ENCODE measurements at places on chromosomes 12 and 14. TPM values are rescaled to one million over a fixed set of nuclear protein-coding genes. Genes with fewer than 3 reads are reported as not detected.

- no peak for DNase-seq
- H3K27ac ChIP-seq = no peak overlapping the region
- no peaks in the 10 kb centered on the region for H3K27me3 ChIP-seq
- no peak overlapping the region for H3K4me3 ChIP-seq
- H3K36me3 ChIP-seq = no peaks in the 10 kb centered on the region
- no peaks in the 10 kb centered on the region for H3K4me1 ChIP-seq
Measured at GRCh38 chr12:73892201-73892600, 645.4 kb upstream of the ATXN7L3B start.

DNA sequence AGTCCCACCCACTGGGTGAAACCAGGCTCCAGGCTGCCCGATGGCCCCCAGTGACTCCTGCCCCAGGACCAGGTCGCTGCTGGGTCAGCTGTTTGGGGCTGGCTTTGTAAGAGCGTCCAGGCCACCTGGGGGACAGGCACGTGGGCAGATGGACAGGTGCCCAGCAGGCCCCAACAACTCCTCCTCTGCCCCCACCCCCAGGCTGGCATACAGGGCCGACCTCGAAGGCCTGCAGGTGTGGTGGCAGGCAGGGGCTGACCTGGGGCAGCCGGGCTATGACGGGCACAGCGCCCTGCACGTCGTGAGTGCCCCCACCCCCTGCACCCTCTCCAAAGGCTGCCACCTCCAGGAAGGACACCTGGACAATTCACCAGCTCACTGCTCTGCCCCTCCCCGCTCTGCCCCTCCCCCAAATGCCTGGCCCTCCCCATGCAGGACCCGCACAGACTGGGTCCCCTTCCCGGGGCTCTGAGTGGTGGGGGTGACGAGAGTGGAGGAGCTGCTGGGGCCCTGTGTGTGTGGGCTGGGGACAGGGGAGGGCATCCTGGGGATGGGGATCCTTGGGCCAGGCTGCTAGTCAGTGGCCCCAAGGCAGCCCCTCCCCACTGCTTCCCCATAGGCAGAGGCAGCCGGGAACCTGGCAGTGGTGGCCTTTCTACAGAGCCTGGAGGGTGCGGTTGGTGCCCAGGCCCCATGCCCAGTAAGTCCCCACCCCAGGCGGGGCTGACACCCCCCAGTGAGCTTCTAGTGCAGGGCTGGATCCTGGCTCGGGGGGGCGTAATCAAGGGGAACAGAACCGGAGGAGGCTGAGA lies 26.0 kb downstream of the ASPG start:
- no peaks in the 10 kb centered on the region for H3K36me3 ChIP-seq
- H3K27ac ChIP-seq = no peak overlapping the region
- H3K4me1 ChIP-seq = no peaks in the 10 kb centered on the region
- H3K4me3 ChIP-seq = no peak overlapping the region

DNA sequence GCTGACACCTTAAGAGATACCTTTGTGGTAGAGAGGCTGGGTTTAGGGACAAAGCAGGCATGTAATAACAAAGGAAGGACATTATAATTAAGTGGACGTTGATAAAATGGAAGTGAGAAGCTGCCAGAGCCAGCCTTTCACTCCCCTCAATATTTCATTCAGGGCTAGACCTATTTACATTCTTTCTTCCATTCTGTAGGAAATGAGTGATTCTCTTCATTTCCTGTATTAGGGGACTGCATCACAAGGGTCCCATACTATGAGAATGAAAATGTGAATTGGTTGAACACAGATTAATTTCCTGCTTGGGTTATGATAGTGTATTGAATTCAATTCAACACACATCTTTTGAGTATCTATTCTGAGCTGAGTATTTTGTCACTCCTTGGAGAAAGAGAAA lies 143.0 kb downstream of the OTOGL start:
- H3K4me3 ChIP-seq = no peak overlapping the region
- no peak overlapping the region for H3K27ac ChIP-seq
- H3K27me3 ChIP-seq = no peaks in the 10 kb centered on the region
- H3K36me3 ChIP-seq = no peaks in the 10 kb centered on the region
- no peak for DNase-seq
- H3K4me1 ChIP-seq = no peaks in the 10 kb centered on the region

DNA sequence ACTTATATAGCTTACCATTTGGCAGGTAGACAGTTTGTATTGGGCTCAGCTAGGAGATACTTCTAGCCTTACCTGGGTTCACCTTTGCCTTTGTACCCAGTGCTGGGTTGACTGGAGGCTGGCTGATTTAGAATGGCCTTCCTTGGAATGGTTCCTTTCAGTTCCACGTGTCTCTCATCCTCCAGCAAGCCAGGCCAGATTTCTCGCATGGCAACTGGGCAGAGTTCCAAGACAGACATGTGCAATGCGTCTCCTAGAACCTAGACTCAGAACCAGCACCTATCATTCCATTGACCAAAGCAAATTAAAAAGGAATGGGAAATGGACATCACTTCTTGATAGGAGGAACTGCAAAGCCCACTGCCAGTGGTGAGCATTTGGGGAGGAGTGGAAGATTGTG lies 79.1 kb upstream of the BDKRB2 start:
- no peaks in the 10 kb centered on the region for H3K36me3 ChIP-seq
- H3K27me3 ChIP-seq = no peaks in the 10 kb centered on the region
- peaks cover 29% of the 10 kb centered on the region for H3K4me1 ChIP-seq

DNA sequence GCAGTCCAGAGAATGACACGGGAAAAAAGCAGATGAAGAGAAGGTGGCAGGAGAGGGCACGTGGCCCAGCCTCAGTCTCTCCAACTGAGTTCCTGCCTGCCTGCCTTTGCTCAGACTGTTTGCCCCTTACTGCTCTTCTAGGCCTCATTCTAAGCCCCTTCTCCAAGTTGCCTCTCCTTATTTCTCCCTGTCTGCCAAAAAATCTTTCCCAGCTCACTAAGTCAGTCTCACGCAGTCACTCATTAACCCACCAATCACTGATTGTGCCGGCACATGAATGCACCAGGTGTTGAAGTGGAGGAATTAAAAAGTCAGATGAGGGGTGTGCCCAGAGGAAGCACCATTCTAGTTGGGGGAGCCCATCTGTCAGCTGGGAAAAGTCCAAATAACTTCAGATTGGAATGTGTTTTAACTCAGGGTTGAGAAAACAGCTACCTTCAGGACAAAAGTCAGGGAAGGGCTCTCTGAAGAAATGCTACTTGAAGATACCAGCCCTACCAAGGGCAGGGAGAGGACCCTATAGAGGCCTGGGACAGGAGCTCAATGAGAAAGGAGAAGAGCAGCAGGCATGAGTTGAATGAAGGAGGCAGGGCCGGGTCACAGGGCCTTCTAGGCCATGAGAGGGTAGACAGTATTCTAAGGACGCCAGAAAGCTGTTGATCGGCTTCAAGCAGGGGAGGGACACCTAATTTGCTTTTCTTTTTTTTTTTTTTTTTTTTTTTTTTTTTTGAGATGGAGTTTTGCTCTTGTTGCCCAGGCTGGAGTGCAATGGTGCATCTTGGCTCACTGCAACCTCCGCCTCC lies 40.9 kb downstream of the DAD1 start:
- peak overlapping the region; percentile 3 for H3K27ac ChIP-seq
- peaks cover 87% of the 10 kb centered on the region for H3K36me3 ChIP-seq
- DNase-seq = no peak
- peaks cover 98% of the 10 kb centered on the region for H3K4me1 ChIP-seq
- no peaks in the 10 kb centered on the region for H3K27me3 ChIP-seq
- peak overlapping the region; percentile 49 for H3K4me3 ChIP-seq

GRCh38 chr12:97943359-97943758 lies 480.8 kb downstream of the RMST start:
- no peak overlapping the region for H3K4me3 ChIP-seq
- H3K27me3 ChIP-seq = no peaks in the 10 kb centered on the region
- no peak for DNase-seq
- no peak overlapping the region for H3K27ac ChIP-seq

GRCh38 chr12:124111006-124111405 lies 138.0 kb downstream of the ZNF664 start:
- no peak overlapping the region for H3K4me3 ChIP-seq
- H3K4me1 ChIP-seq = no peaks in the 10 kb centered on the region
- no peak overlapping the region for H3K27ac ChIP-seq
- no peak for DNase-seq
- H3K27me3 ChIP-seq = no peaks in the 10 kb centered on the region

DNA sequence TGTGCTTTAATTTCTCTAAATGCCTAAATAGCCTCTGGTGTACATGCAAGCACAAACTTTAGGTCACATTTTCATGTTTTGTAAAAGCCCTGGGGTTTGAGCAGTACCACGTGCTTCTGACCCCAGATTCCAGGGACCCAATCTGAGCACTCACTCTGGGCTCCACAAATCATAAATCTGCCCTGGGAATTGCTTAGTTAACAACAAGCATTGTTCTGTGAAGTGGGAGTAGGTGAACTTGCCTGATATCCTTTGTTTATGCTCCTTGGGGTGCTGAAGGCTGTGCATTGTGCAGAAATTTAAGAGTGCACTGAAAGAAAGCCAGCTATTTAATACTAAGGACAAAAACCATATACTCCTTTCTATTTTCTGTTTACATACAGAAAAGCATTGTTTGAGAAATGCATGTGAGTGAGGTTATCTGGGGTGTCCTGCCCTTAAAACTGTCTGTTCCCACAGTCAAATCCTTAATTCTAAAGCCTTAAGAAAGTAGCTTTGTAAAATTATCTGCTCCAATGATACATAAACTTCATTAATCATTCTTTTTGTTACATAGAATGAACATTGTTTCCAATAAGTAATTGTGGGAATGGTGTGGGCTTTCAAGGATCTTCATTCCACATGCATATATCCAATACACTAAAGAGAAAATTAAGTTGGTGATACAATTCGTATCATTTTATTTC lies 258.6 kb upstream of the NPAS3 start:
- no peaks in the 10 kb centered on the region for H3K27me3 ChIP-seq
- no peak overlapping the region for H3K4me3 ChIP-seq
- no peaks in the 10 kb centered on the region for H3K36me3 ChIP-seq

DNA sequence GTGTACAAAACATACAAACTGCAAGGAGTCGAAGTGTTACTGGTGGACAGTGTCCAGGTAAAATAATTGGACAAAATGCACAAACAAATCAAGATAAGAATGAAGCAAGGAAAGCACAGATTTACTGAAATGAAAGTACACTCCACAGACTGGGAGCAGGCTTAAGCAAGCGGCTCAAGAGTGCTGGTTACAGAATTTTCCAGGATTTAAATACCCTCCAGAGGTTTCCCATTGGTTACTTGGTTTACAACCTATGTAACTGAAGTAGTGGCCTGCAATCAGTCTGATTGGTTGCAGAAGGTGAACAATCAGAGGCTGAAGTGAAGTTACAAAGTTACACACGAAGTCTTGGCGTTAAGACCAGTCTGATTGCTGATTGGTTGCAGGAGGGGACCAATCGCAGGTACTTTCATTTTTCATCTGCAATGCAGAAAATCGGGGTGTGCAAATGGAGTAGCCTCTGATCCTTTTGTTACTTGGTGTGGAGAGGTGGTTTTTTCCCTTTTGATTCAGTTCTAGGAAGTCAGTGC lies 11.6 kb upstream of the SCN8A start:
- H3K4me1 ChIP-seq = no peaks in the 10 kb centered on the region
- no peak for DNase-seq
- H3K4me3 ChIP-seq = no peak overlapping the region
- H3K36me3 ChIP-seq = no peaks in the 10 kb centered on the region
- H3K27me3 ChIP-seq = peaks cover 13% of the 10 kb centered on the region

GRCh38 chr12:46556819-46557524 lies 184.4 kb upstream of the SLC38A2 start:
- DNase-seq = no peak
- H3K36me3 ChIP-seq = no peaks in the 10 kb centered on the region
- H3K27me3 ChIP-seq = no peaks in the 10 kb centered on the region
- no peak overlapping the region for H3K27ac ChIP-seq
- no peaks in the 10 kb centered on the region for H3K4me1 ChIP-seq

DNA sequence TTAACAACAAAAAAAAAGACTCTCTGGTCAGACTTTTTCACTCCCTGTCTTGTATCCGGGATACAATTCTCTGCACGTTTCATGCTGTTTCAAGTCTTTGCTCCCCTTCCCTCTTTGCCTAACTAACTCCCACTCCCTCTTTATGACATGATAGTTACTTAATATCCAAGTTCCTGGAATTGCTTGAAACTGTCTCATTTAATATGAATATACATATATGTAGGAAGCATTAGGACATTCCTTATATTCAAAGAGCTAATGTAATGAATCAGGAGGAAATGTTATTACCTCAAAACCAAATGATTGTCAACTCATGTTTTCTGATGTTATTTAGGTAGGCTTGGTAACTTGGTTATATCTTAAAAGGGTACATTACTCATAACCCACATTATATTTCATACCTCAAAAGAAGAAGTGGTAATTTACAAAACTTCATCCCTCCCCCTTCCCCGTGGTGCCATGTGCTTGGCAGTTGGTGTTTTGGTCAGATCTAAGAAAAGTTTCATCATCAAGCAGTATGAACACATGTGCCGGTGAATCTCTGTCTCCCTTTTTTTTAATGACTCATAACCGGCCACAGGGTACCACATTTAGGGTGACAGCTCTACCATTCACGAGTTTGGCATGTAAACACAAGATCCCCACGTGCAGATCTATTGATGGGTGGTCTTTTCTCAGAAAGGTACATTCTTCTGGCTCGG lies 56.5 kb downstream of the HCAR2 start:
- DNase-seq = no peak
- no peak overlapping the region for H3K4me3 ChIP-seq
- no peak overlapping the region for H3K27ac ChIP-seq
- no peaks in the 10 kb centered on the region for H3K4me1 ChIP-seq

GRCh38 chr14:22315336-22315735 lies 273.7 kb downstream of the DAD1 start:
- no peak overlapping the region for H3K27ac ChIP-seq
- no peak overlapping the region for H3K4me3 ChIP-seq
- H3K4me1 ChIP-seq = no peaks in the 10 kb centered on the region

DNA sequence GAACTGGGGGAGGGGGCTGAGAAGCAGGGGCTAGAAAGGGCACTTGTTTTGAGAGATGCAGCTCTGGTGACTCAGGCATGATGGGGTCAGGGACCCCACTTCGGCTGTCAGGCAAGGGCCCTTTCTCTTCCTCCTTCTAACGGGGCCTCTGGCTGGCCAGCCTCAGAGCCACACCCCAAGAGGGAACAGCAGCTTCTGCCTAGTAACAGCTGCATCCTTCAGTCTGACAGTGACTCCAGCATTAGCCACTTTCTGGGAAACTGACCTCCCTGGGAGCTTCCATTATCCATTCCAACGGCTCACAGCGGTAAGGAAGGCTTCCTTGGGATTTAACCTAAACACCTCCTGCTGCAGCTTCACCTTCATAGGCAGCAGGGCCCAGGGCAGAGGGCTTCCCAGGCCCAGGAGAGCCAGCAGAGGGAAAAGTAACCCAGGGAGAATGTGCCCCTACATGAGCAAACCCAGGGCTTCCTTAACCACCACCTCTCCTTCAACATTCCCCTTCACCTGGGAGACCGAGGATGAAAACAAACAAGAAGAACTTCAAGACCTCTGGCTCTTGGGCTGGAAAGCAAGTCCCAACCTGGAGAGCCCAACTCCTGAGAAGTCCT lies 2.7 kb downstream of the NCKAP5L start:
- no peak overlapping the region for H3K27ac ChIP-seq
- no peaks in the 10 kb centered on the region for H3K27me3 ChIP-seq
- H3K4me1 ChIP-seq = peaks cover 31% of the 10 kb centered on the region
- no peak for DNase-seq

The LRFN5 gene
- total RNA-seq = not detected

The CCND2 gene
- 792 TPM for total RNA-seq

The FBRSL1 gene
- 62.1 TPM for total RNA-seq

The RASSF8 gene
- 0.31 TPM for total RNA-seq

The OTUB2 gene
- total RNA-seq = 1.8 TPM

The FAM186B gene
- total RNA-seq = 0.11 TPM

The AVPR1A gene
- not detected for total RNA-seq

The RALGAPA1 gene
- total RNA-seq = 37.9 TPM

The PSMA3 gene
- total RNA-seq = 334 TPM

The MFAP5 gene
- not detected for total RNA-seq

Data from CD8-positive, alpha-beta memory T cell (primary cell).